NCI-H1105 (cell line): ENCODE measurements at places on chromosomes 2 and 18.

DNA sequence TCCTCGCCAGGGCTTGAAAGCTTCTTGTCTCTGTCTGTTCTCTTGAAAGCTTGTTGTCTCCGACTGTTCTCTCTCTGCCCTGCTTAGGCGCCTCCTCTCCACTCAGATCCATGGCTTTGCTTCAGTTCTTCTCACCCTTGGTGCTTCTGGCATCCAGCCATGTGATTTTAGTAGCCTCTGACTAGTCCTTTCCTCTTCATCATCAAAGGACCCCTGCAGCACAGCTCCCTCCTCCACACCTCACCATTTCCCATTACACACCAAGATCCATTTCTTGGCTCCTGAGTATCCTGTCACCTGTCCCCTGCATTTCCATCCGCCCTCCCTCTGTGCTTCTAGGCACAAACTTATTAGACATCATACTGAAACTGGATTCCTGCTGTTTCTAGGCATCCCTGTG is 59.4 kb downstream of the ZNF236 start:
- no peak for DNase-seq

GRCh38 chr18:28176698-28176947 is 307 bp downstream of the CDH2 start:
- no peak for DNase-seq

DNA sequence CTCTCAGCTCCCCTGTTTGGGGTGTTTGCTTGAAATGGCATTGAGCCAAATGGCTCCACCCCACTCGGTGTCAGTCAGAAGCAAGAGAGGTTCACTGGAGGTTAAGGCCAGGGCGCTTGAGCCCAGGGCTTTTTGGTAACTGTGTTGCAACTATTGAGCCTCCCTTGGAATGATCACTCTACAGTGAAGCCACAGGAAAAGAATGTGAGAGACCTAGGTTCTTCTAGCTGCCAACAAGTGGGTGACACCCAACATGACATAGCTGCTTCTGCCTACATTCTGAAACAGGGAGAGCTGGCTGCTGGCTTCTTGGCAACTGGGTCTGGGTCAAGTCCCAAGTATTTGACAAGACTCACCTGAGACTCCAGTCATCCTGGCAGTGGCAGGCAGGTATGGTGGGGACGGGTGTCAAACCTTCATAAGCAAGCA is 7.1 kb upstream of the GRHL1 start:
- no peak for DNase-seq

DNA sequence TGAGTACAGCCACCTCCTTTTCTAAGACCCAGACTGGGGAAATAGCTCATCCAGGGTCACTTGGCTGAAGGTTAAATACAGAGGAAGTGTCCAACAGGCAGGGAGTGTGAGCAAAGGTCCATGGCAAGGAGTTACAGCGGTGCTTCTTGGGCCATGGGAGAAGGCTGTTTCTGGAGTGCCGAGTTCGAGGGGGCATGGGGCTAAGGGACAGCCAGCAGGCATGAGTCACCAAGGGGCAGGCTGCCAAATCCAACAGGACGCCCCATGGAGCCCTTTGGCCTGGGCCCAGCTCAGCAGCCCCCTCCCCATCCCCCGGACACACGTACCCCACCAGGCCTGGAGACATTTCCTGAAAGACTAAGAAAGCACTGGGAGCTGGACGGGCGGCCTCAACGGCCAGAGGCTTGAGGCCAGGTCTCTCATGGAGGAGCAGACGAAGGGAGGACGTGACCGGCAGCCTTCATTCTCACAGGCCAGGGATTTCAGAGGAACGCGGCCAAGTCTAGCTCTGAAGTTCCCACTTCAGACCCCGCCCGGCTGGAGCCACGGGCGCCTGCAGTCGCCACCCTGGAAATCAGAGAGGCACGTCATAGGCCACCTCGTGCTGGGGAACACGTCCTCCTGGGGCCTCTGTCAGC is 160.4 kb downstream of the SMAD7 start:
- DNase-seq, result no peak

- no peak for DNase-seq
Measured at GRCh38 chr2:136246086-136246669, 128.2 kb upstream of the CXCR4 start.
